Ecto neural progenitor cell (in vitro differentiated cells): ENCODE measurements at places on chromosomes 5 and 9.
A peak's percentile ranks its signal among the peaks of the same experiment; 100 is the strongest.

- no peak for DNase-seq
Observed at GRCh38 chr5:125348936-125349831, 602.7 kb upstream of the ZNF608 start.

DNA sequence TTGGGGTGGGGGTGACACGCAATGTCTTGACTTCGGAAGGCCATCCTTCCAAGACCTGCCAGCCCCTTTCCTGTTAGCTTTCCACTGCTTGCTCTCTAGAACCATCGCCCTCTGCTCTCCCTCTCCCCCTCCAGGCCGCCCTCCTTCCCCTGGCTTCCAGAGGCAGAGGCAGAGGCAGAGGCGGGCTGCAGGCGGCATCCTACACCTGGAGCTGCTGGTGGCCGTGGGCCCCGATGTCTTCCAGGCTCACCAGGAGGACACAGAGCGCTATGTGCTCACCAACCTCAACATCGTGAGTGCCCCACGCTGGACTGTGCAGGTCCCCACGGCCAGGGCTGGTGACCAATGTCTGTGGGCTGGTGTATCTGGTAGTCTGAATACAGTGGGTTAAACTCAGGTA is 2.0 kb downstream of the ADAMTS13 start:
- no peak for DNase-seq

GRCh38 chr9:134544388-134545214 is 97.0 kb upstream of the COL5A1 start:
- peak; percentile 61 for DNase-seq

- DNase-seq = no peak
Observed at GRCh38 chr5:89065919-89066318, 182.9 kb upstream of the MEF2C start.

DNA sequence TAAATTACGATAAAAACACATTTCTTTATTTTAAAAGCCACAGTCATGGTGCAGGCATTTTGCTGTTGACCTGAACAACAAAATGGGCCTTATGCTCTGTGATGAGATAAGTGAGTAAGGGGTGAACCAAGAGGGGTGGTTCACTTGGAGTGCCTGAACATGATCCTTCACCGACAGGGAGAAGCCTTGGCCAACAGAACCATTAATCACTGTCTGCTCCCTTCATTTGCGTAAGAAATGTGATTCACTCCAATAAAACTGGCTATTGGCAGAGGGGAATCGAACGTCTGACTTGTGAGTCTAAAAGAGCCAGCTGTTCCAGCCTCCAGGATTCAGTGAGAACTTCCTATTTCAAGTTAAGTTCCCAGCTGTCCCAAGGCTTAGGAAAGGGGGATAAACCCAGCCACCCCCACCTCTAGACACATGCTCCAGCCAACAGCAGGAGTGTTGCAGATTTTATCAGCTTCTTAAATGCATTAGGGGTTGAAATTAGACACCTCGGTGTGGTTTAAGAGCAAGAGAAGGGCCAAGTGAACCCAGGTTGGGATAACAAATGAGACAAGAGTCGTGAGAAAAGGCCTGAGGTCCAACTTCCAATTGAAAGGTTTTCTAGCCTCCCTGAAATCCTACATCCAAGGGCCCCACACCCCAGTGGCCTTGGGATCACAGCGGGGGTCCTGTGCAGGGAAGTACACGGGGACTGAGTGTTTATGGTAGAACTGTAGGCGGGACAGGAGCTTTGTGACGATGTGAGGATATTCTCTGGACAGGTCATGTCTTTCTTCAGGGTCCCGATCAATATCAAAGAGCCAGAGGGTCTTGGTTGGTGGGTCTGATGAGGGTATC is 131.4 kb upstream of the LHFPL2 start:
- no peak for DNase-seq

DNA sequence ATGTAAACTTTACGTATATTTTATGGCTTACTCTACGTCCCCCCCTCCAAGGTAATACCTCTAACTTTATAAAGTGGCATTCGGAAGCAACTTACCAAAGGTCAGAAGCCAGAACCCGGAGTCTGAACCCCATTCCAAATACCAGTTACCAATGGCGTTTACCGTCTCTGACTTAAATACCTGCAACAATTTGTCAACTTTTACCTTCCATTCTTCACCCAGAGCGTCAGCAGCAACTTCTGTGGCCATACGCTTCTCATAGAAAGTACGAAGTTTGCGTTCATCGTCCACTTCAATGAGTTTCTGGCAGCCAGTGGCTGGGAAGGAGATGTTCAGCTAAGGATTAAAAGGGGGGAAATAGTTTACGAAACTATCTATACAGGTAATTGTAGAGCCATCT is 753 bp downstream of the RPS6 start:
- no peak for DNase-seq

GRCh38 chr9:125626187-125626586 is 80.8 kb downstream of the MAPKAP1 start:
- DNase-seq = no peak

GRCh38 chr5:179472174-179472573 is 78.2 kb upstream of the RUFY1 start:
- no peak for DNase-seq

DNA sequence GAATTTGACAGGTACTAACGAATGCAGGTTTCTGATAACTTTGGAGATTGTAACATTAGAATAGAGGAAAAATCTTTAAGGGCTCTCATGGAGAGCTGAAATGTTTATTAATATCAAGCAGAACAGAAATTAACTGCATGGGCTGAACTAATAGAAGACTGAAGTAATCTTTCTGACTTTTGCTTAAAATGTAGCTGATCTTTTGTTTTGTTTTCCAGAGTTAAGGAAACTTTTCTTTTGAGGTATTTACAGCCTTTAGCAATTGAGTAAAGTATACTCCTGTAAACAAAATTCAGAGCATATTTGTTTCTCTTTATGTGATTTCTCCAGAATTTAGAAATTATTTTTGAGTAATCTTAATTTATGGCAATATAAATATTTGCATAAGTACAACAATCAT is 43.9 kb downstream of the SHC3 start:
- DNase-seq = no peak

DNA sequence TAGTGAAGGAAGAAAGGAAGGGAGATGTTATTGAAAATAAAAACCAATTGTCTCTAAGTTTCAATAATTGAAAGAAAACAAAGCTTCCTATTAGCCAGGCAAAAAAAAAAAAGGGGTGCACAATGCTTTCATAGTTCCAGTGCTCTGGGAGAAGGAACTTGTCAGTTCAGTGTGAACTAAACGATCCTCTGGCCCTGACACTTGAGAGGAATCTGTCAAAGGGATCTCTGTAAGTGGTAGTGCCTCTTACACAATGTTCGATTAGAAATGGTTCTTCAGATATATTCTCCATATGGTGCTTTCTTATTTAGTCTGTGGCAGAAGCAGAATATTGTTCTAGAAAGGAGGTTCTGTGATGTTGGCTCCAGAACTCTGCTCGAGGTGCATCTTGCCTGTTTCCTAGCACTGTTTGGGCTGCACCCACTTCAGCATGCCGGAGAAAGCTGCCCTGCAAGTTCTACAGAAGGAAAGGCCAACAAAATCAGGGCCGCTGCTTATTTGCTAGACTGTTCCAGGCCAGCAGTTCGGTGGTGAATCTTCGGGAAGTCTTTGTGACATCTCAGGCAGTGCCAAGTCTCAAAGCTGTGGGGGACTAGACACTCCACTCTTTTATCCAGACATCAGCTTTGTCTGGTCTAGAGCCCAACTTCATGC is 90.9 kb downstream of the PIK3R1 start:
- no peak for DNase-seq

- DNase-seq = peak; percentile 46
Observed at GRCh38 chr5:1511651-1512540, 11.9 kb downstream of the LPCAT1 start.

GRCh38 chr9:82131072-82131471 is 142.5 kb downstream of the SPATA31D1 start:
- no peak for DNase-seq

DNA sequence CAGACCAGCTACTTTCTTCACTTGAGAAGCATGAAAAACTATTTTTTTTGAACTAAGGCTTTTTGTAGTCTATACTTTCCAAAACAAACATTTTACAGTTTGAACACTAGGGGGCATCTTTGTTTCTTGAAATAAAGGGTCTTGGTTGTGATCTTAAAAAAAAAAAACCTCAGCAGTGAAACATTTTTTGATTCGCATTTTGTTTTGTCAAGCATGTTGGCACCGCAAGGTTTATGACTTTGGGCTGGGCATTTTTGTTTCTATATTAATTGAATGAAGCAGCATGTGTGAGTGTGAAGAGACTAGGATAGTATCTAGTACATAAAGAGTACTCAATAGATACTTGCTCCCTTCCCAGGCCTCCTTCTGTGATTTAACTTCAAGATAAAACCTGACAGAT is 31.6 kb upstream of the ACOT12 start:
- DNase-seq = no peak
